ENCODE measurements at places on chromosomes 12 and 14.

DNA sequence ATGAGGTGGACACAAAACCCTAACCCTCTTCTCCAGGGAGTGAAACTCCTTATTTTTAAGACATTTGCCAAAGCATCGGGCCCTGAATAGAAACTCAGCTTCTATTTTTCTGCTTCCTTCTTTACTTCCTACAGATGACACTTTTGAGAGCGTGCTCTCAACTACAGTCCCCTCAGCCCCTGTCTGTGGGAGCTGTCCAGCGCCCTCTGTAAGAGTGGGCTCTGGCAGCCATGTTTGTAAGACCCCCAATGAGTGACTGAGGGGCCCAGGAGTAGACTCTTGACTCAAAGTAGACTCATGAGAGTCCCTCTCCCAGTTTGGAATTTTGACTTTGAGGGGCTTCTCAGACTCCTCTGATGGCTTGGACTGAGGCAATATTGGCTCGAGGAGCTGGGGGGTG lies 25.5 kb upstream of the BATF start:
- no peak for DNase-seq

- DNase-seq: no peak
Measured at GRCh38 chr14:93544212-93544611, 113.5 kb downstream of the UNC79 start.

DNA sequence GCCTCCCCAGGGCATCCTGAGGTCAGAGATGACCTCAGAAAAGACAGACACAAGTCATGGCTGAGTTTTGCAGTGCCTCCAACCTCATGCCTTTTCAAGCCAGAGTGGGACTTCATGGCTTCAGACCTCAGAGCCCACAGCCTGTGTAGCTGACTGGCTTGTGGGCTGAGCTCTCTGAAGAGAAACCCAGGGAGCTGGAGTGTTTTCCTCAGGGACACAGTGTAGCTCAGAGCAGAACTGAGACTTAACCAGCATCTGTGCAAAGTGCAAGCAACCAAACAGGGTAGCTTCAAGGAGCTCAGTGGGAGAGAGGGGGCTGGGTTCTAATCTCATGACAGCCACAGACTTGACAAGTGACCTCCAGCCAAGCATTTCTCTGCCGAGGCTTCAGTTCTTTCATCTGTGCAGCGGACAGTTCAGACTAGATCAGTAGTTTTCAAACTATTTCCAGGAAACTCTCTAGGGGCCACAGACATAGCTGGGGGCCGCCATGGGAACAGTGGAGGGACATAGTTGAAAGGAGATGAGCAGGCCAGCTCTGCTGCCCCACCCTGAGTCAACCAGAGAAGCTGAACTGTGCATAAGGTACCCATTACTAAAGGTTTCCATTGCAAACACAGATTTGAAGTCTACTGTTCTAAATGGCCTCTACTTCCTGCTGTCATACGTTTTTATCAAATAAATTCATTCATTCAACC lies 80.0 kb downstream of the LGMN start:
- no peak for DNase-seq

DNA sequence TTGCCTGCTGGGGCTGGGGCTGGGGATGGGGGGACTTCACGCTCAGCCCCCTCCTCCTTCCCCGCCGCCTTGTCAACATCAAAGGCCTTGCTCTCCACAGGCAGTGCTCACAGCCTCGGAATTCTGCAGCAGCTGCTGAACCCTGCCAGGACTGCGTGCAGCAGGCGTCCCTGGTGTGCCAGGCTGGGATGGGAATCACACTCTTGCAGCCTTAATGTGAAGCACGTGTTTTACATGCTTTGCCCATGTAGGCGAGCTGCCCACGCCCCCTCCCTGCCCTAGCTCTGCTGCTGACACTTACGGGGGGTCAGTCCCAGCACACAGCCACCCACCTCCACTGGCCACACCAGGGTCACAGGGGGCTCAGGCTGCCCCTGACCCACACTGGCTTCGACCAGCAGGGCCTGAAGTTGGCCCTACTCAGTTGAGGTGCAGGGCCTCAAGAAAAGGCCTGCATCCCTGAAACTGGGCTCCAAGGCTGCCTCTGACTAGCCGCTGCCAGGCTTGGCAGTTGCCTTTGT lies 276.2 kb upstream of the RTL1 start:
- DNase-seq: no peak

GRCh38 chr14:86115972-86116371 lies 586.0 kb downstream of the FLRT2 start:
- no peak for DNase-seq

DNA sequence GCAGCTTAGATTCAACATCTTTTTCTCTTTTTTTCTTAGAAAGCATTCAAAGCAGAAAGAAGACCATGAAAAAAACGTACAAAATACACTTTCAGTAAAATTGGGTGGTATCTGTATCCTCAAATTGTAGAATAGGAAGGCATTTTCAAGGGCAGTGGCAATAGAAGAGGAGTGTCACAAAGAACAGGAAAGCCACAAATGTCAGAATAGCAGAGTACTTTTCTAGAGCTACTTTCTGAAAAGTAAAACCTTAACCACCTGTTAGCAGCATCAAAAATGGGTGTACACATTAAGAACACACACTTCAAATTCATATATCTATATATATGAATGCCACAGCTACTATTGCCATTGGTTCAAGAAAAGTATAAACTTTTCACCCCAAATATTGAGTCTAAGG lies 412.1 kb upstream of the DCN start:
- no peak for DNase-seq

DNA sequence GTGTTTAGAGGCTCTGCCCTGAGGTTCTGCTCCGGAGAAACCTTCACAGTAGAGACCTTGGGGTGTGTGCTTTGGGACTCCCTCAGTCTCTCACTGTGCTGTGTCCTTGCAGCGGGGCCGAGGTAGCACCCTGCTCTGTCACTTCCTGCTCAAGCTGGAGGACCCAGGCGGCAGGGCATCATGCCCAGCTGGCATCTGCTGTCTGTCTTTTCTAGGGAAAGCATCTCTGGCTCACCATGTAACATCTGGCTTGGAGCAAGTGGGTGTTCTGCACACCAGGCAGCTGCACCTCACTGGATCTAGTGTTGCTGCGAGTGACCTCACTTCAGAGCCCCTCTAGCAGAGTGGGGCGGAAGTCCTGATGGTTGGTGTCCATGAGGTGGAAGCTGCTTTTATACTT lies 124.5 kb downstream of the ESRRB start:
- DNase-seq: no peak

DNA sequence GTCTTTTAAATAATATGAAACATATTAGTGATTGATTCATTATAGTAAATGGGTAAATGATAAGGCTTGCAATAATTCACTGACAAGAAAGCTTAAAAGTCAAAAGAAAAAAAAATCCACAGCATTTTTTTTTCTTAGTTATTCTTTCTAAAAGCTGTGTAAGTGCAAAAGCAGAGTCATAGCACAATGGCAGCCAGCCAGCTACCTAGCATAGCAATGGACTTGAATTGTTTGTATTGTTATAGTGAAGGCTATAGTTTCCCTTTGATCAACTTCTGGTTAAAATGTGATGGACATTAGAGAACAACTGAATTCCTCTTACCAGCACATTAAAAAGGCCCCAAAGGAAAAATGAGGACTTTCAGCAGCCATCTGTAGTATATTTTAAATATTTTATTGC lies 232.1 kb downstream of the NAV3 start:
- DNase-seq: no peak

GRCh38 chr12:18135086-18135485 lies 45.1 kb upstream of the RERGL start:
- no peak for DNase-seq

DNA sequence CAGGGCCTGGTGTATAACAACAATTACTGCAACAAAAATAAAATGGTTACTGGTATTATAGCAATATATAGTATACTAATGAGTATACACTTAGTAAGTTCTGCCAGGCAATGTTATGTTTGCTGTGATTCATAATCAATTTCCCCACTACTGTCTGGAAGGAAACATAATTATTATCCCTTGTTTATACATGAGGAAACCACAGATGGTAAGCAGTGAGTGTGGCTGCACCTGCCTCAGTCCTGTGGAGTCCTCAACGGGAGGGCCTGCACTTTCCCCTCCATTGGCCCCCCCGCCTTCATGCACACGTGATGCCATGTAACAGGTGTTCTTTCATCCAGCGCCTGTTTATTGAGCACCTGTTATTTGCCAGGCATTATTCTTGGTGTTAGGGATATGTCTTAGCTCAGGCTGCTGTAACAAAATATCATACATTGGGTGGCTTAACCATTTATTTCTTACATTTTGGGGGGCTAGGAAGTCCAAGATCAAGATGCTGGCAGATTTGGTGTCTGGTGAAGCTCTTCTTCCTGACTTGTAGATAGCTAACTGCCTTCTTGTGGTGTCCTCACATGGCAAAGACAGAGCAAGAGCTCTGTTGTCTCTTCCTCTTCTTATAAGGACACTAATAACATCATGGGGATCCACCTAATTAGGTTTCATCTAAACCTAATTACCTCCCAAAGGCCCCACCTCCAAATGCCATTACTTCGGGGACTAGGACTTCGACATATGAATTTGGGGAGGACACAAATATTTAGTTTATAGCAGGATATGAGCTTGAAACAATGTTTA lies 59.5 kb upstream of the CHGA start:
- no peak for DNase-seq

GRCh38 chr14:55512421-55512820 lies 67.6 kb upstream of the KTN1 start:
- no peak for DNase-seq

DNA sequence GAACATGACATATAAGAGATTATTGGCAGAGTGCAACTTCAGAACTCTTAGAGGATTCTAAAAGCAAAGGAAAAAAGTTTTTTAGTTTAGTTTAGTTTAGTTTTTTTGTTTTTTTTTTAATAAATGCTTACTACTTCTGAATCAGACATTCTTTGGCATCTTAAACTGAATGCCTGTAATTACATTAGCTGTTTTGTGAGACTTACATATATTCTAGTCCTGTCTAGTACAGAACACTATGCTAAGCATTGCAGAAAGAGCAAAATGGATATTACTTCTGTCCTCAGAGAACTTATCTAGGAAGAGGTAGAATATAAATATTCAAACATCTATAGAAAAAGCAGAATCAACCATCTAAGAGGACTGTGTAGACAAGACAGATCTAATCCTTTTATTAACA lies 133.2 kb downstream of the RAD51B start:
- DNase-seq: no peak

DNA sequence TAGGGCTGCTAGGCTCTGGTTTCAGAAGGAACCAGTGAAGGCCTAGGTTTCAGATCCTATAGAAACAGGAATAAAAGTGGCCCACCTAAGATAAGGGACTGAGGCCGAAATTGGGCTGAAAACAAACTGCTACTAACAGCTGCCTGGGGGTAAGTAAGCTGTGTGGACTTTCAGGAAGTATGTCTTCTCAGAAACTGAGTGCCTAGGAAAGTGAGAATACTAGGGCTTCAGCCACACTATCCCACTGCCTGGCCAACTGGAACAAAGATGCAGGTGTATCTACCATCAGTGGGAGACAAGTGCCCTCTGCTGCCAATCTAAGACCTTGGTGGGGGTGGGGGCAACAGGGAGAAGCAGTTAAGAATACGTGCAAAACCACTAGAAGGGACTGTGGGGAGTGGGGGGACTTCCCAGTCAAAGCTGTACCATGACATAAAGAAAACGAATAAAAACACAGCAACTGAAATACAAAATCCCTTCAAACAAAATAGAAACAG lies 82.5 kb downstream of the MED13L start:
- DNase-seq: no peak

DNA sequence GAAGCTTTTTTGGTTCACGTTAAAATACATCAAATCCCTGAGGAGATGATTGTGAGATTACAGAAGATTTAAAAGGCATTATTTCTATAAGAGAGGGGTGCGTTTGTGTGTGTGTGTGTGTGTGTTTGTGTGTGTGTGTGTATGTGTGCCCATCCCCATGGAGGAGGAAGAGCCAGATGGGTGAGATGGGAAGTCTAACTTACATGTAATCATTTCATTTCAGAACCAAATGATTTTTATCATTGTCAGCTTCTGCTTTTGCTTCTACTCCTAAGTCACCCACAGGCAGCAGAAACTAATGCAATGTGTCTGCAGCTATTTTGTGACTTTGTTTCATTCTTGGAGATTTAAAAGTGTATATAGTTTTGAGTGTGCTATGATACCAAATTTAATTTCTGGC lies 68.7 kb downstream of the SLC4A8 start:
- DNase-seq: no peak

GRCh38 chr12:127819056-127819455 lies 447.9 kb upstream of the TMEM132C start:
- DNase-seq: no peak

- no peak for DNase-seq
Measured at GRCh38 chr12:34299802-34300193, 277.5 kb downstream of the ALG10 start.

DNA sequence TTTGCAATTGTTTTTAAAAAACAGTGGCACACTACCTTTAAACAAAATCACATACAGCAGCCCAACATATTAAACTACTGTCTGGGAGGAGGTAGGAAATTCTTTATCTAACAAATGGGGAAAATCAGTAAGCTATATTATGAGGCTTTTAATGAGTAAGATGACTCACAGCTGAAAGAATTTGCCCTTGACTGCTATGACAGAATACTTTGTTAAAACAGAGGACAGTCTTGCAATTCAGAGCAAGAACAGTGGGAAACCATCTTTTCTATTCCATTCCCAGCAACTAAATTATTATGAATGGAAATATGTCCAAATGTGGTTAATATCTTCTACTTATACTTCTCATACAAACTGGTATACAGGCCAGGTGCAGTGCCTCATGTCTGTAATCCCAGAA lies 49.2 kb upstream of the SGPP1 start:
- DNase-seq: no peak

DNA sequence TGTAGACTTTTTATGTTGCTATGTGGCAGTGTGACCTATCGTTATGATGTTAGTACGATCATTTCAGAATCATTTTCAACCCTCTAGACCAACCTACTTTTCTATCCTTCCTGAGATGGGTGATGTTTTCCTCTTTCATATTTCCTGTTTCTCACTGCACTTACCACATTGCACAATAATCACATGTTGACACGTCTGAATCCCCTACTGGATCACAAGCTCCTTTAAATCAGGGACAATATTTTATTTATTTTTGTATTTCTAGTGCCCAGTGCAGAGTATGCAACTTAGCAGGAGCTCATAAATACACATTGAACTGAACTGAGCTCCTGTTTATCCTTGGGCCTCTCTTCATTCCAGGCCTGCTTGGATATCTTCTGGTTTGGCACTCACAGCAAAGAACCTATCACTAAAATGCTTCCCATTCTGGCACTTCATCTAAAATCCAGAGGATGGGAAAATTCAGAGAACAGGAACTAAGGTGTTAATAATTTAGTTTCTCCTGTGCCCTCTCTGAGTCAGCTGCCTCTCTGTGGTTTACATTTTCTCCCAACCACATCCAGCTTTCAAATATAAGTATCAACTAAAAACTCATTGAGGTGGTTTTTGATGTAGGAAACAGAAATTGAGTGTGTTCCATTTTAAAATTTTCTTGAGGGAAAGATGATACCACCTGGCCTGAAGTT lies 69.4 kb upstream of the DYRK2 start:
- no peak for DNase-seq

GRCh38 chr12:73421832-73422231 lies 1115.8 kb upstream of the ATXN7L3B start:
- DNase-seq: no peak

GRCh38 chr14:42173206-42173605 lies 566.5 kb downstream of the LRFN5 start:
- no peak for DNase-seq

All from activated naive CD4-positive, alpha-beta T cell (primary cell).